ENCODE measurements at places on chromosomes 6 and 20. TPM values are rescaled to one million over a fixed set of nuclear protein-coding genes. Genes with fewer than 3 reads are reported as not detected.

The BPI gene
- not detected for total RNA-seq

The ATP6V1G2 gene
- total RNA-seq: 2.2 TPM

The TAAR5 gene
- not detected for total RNA-seq

The COL21A1 gene
- total RNA-seq: 8.0 TPM

The CHD6 gene
- total RNA-seq: 34.2 TPM

The GATA5 gene
- total RNA-seq: not detected

The SLPI gene
- 2.1 TPM for total RNA-seq

The ALDH5A1 gene
- 2.2 TPM for total RNA-seq

The INSM1 gene
- total RNA-seq: not detected

The NKX2-4 gene
- total RNA-seq: not detected

The SAYSD1 gene
- 29.8 TPM for total RNA-seq

- H3K4me3 ChIP-seq: no peak overlapping the region
- H3K4me1 ChIP-seq: no peaks in the 10 kb centered on the region
- no peaks in the 10 kb centered on the region for H3K27me3 ChIP-seq
- no peak overlapping the region for H3K27ac ChIP-seq
- no peaks in the 10 kb centered on the region for H3K36me3 ChIP-seq
Measured at GRCh38 chr6:68296126-68296525, 339.0 kb upstream of the ADGRB3 start.

- no peak for DNase-seq
- H3K27me3 ChIP-seq: no peaks in the 10 kb centered on the region
- H3K4me3 ChIP-seq: no peak overlapping the region
- no peak overlapping the region for H3K27ac ChIP-seq
Measured at GRCh38 chr20:47067776-47068175, 173.1 kb downstream of the EYA2 start.

- H3K27ac ChIP-seq: no peak overlapping the region
- peaks cover 16% of the 10 kb centered on the region for H3K4me1 ChIP-seq
- H3K4me3 ChIP-seq: no peak overlapping the region
- DNase-seq: no peak
- no peaks in the 10 kb centered on the region for H3K27me3 ChIP-seq
Measured at GRCh38 chr6:22142856-22143255, 154.0 kb downstream of the PRL start.

- peaks cover 10% of the 10 kb centered on the region for H3K4me1 ChIP-seq
- H3K4me3 ChIP-seq: no peak overlapping the region
- no peaks in the 10 kb centered on the region for H3K36me3 ChIP-seq
- no peaks in the 10 kb centered on the region for H3K27me3 ChIP-seq
- no peak for DNase-seq
- H3K27ac ChIP-seq: no peak overlapping the region
Measured at GRCh38 chr6:136228814-136229213, 21.3 kb downstream of the MTFR2 start.

DNA sequence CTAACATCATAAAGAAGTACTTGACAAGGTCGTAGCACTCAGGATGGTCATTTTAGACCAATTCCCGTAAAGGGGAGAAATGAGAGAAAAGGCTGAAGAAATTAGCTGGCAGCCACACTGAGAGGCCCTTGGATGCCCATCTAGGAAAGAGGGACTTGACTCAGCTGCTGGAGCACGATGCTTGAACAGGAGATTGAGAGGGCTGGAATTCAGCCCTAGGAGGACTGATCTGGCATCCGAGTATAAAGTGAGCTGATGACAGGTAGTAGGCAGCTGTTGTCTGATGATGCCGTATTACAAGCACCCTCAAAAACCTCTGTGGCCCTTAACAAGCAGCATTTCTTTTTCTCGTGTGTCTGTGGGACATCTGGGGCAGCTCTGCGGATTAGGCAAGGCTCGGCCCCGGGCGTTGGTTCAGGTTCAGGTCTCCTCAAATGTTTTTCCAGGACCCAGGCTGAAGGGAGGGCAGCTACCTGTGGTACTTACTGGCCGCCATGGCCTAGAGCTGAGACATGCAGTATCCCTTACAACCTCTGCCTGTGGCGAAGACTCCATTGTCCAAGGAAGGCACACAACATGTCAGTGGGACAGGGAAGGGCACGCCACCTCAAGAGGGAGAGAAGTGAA, 219.6 kb upstream of the SNX9 start:
- no peaks in the 10 kb centered on the region for H3K4me1 ChIP-seq
- H3K36me3 ChIP-seq: no peaks in the 10 kb centered on the region
- no peak for DNase-seq
- H3K4me3 ChIP-seq: no peak overlapping the region
- H3K27ac ChIP-seq: no peak overlapping the region
- no peaks in the 10 kb centered on the region for H3K27me3 ChIP-seq

GRCh38 chr6:37303891-37304503, 46.1 kb upstream of the TMEM217 start:
- peaks cover 31% of the 10 kb centered on the region for H3K36me3 ChIP-seq
- peaks cover 7% of the 10 kb centered on the region for H3K4me1 ChIP-seq
- no peak overlapping the region for H3K27ac ChIP-seq
- DNase-seq: peak; percentile 49
- H3K27me3 ChIP-seq: no peaks in the 10 kb centered on the region

DNA sequence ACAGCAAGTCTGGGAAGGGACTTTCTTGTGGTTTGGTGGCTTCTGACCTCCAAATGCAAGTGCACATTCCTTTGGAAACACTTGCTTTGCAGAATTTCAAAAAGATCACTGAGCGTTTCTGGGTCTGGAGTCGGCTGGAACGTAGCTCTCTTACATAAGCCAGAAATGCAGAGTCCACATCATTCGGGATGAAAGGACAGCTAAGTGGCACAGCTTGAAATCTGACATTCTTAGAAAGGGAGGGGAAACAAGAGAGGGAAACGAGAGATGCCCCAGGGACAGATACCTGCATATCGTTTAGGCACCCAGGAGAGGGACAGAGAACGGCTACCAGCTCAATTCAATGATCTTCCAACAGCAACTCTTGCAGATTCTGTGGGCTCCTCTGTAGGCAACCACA, 118.7 kb downstream of the NFATC2 start:
- H3K27ac ChIP-seq: no peak overlapping the region
- peaks cover 14% of the 10 kb centered on the region for H3K4me1 ChIP-seq
- no peaks in the 10 kb centered on the region for H3K36me3 ChIP-seq

DNA sequence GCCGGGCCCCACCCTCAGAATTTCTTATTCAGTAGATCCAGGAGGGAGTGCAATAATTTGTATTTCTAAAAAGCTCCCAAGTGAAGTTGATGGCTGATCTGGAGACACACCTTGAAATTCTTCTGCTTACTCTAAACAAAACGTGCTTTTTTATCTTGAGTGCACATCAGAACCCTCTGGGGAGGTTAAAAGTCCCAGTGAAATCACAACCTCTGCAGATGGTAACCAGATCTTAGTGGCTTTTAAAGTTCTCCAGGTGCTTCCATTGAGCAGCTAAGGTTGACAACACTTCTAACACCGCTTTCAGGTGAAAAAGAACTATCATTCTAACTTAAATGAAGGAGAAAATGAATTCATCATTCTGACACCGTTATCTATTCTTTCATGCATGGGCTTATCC, 45.6 kb upstream of the ESR1 start:
- no peak for DNase-seq
- H3K27ac ChIP-seq: no peak overlapping the region

DNA sequence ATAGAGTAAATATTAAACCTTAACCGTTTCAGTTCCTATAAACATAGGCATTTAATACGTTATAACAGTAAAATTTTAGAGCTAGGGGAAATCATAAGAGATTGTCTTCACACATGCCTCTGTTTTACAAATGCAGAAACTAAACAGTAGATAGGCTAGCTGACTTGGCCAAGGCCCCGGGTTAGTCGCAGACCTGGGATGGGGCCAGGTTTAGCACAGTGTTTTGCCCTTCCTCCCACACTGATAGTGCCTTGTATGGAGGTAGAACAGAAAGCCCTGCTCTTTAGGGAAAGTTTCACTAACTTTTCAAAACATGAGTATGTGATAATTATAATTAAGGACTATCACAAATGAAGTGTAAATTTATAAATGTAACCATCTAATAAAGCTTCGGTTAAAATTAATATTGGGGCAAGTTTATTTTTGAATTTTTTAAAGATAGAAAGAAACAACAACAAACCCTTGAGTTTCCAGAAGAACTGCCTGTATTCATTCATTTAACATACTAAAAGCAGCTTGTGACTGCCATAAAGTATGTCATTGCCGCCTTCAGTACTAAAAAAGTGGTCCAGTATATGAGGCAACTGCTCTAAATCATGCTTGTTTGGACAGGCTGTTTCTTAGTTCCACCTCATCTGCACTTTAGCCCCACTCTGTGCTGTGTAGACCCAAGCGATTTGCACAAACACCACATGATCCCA, 62.5 kb upstream of the LOC128125822 start:
- H3K36me3 ChIP-seq: no peaks in the 10 kb centered on the region
- no peak overlapping the region for H3K4me3 ChIP-seq
- H3K4me1 ChIP-seq: no peaks in the 10 kb centered on the region

DNA sequence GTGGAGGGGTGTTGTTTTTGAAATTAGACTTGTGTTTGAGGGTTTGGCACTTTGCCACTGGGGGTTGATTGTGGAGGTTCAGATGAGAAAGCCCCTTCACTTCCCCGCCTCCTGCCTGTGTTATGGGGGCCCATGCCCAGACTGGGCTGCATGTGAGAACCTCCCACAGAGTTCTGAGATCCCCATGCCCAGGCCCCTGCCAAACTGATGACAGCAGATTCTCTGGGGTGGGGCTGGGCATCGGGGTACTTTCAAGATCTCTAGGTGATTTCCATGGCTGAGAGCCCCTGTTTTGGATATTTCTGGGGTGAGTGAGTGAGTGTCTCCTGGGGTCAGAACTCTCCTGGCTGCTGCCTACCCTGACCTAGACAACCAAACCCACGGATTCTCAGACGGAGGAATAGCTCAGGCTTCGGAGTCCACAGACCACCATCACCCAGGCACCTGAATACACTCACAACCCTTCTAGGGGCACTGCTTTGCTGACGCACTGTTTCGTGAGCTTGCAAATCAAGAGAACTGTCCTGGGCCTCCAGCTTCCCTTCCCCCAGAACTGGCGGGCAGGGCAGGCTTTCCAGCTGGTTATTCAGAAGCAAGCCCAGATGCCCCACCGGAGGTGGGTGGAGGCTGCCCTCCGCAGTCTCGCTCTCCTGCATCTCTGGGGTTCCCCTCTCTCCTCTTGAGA, 6.3 kb downstream of the BCAS1 start:
- H3K4me3 ChIP-seq: no peak overlapping the region
- H3K4me1 ChIP-seq: peaks cover 14% of the 10 kb centered on the region
- no peak for DNase-seq
- H3K36me3 ChIP-seq: no peaks in the 10 kb centered on the region

- H3K36me3 ChIP-seq: no peaks in the 10 kb centered on the region
- no peak overlapping the region for H3K4me3 ChIP-seq
Measured at GRCh38 chr6:130500693-130501092, 134.9 kb downstream of the TMEM200A start.

DNA sequence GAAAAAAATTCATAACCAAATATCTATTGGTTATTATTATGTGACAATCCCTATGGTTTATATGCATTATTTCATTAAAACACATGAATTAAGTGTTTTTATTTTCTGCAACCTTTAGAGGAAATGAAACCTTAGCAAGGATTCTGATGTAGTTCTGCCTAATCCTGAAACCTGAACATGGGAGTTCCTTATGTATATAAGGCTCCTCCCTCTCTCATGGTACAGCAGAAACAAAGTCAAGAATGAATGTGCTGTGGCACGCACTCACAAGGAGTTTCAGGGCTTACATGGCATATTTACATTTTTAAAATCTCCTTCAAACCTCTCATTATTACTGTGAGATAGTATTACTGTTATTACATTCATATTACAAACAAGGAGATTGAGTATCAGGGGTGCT, 426.4 kb upstream of the CITED2 start:
- H3K4me3 ChIP-seq: no peak overlapping the region
- H3K27me3 ChIP-seq: no peaks in the 10 kb centered on the region
- H3K27ac ChIP-seq: no peak overlapping the region
- no peaks in the 10 kb centered on the region for H3K4me1 ChIP-seq

- peak overlapping the region; percentile 45 for H3K4me3 ChIP-seq
- no peak overlapping the region for H3K27ac ChIP-seq
- peak; percentile 64 for DNase-seq
- H3K36me3 ChIP-seq: no peaks in the 10 kb centered on the region
- H3K27me3 ChIP-seq: no peaks in the 10 kb centered on the region
Measured at GRCh38 chr6:63307581-63308246, 12.1 kb downstream of the LGSN start.

- H3K4me1 ChIP-seq: peaks cover 16% of the 10 kb centered on the region
- no peak for DNase-seq
- no peaks in the 10 kb centered on the region for H3K27me3 ChIP-seq
- no peaks in the 10 kb centered on the region for H3K36me3 ChIP-seq
- no peak overlapping the region for H3K4me3 ChIP-seq
- H3K27ac ChIP-seq: no peak overlapping the region
Measured at GRCh38 chr20:23268792-23269354, 81.7 kb upstream of the NXT1 start.

GRCh38 chr20:20492521-20493332, 124.8 kb downstream of the INSM1 start:
- H3K4me1 ChIP-seq: peaks cover 10% of the 10 kb centered on the region
- DNase-seq: no peak
- no peak overlapping the region for H3K4me3 ChIP-seq
- no peaks in the 10 kb centered on the region for H3K36me3 ChIP-seq

DNA sequence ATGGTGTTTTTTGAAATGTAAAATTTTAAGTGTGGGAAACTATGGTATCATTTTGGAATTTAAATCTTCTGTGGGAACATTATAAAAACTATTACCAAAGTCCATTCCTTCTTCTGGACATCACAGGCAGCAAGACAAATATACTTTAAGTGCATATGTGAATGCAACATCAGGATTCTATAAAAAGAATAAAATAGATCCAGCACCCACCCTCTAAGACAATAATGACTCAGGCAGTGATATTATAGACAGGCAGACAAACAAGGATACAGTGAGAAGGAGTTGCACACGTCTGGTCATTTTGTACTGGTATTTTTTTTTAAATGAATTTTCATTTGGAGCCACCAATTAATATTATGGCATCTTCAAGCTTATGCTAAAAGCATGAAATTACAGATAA, 21.1 kb upstream of the NEDD9 start:
- H3K4me3 ChIP-seq: no peak overlapping the region
- H3K4me1 ChIP-seq: peaks cover 28% of the 10 kb centered on the region
- H3K27ac ChIP-seq: no peak overlapping the region
- H3K27me3 ChIP-seq: no peaks in the 10 kb centered on the region
- DNase-seq: no peak

GRCh38 chr6:121430514-121431460, 4.7 kb upstream of the GJA1 start:
- H3K27ac ChIP-seq: peak overlapping the region; percentile 23
- peak; percentile 52 for DNase-seq
- peaks cover 22% of the 10 kb centered on the region for H3K4me1 ChIP-seq
- no peaks in the 10 kb centered on the region for H3K27me3 ChIP-seq

- DNase-seq: no peak
- no peak overlapping the region for H3K4me3 ChIP-seq
- no peaks in the 10 kb centered on the region for H3K4me1 ChIP-seq
- no peaks in the 10 kb centered on the region for H3K27me3 ChIP-seq
- no peaks in the 10 kb centered on the region for H3K36me3 ChIP-seq
Measured at GRCh38 chr6:117169064-117169665, 96.2 kb upstream of the VGLL2 start.

- no peaks in the 10 kb centered on the region for H3K36me3 ChIP-seq
- H3K4me1 ChIP-seq: no peaks in the 10 kb centered on the region
- no peak overlapping the region for H3K4me3 ChIP-seq
- H3K27me3 ChIP-seq: no peaks in the 10 kb centered on the region
- no peak for DNase-seq
- H3K27ac ChIP-seq: no peak overlapping the region
Measured at GRCh38 chr6:100322886-100323285, 141.8 kb downstream of the SIM1 start.

Data from osteoblast (primary cell).